ENCODE measurements at places on chromosomes 1 and 21.

DNA sequence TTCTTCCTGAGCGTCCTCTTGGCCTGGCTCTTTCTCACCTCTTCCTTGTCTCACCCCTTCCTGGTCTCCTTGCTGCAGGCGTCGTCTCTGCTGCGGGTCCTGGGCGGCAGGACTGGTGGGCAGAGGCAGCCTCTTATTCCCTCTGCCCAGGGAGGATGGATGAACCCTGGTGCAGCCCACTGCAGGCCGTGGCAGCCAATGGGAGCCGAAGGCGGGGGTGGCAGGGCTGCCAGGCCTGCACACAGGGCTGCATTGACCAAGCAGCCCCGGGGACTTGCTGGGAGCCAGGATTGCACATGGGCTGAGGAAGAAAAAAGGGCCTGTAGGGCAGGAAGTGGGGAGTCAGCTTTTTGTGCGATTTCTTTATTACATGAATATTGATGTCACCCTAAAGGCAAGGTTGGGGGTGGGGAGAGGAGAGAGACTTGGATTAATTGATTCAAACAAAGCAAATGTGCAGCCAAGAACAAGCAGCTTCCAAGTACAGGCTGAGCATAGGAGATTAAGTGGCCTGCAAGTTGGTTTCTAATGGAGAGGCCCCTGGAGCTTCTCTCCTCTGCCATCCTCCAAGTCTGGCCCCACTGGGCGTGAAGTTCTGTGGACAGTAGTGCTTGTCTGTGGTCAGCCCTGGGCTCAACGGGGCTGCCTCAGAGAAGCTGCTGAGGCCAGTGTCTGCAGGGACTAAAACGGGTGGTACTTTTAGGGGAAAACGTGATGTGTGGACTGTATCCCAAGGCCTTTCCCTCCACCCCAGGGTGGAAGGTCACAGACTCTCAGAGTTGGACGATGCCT lies at the start of gene S100B:
S100B (minus strand) TSS at position 108 of the 792 bp plus-strand sequence. CDS start 2,667 bp downstream, outside the sequence.
- peak; percentile 73 for DNase-seq

- no peak for DNase-seq
Measured at GRCh38 chr1:239731082-239731748, 344.8 kb downstream of the CHRM3 start.

GRCh38 chr1:200243042-200243437 lies 166.8 kb downstream of the ZNF281 start:
- DNase-seq = peak; percentile 76

DNA sequence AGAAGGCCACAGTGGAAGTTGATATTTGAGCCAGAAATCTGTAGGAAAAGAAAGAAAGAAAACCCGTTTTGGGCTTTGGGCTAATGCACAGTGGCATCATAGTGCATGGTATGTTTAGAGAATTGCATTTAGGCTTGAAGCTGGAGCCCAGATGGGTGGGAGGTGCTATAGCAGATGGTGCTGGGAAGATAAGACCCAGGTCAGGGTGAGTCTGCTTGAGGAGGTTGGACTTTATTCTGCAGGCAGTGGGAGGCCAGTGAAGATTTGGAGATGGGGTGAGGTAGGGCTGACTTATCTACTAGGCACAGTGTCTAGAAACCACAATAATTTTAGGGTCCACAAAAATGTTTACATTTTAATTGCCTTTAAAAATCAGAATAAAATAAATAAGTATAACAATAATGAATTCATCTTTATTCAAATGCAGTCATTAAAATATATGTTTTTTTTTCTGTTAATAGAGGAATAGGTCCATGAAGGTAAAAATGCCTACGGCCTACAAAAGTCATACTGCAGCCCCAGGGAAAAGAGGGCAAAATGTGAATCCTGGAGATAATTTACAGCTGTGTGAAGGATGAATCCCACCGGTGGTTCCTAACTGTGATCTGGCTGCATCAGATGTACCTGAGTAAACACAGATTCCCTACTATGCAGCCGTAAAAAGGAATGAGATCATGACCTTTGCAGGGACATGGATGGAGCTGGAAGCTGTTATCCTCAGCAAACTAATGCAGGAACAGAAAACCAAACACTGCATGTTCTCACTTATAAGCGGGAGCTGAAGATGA lies 8.7 kb downstream of the DNAJC6 start:
- peak; percentile 37 for DNase-seq

DNA sequence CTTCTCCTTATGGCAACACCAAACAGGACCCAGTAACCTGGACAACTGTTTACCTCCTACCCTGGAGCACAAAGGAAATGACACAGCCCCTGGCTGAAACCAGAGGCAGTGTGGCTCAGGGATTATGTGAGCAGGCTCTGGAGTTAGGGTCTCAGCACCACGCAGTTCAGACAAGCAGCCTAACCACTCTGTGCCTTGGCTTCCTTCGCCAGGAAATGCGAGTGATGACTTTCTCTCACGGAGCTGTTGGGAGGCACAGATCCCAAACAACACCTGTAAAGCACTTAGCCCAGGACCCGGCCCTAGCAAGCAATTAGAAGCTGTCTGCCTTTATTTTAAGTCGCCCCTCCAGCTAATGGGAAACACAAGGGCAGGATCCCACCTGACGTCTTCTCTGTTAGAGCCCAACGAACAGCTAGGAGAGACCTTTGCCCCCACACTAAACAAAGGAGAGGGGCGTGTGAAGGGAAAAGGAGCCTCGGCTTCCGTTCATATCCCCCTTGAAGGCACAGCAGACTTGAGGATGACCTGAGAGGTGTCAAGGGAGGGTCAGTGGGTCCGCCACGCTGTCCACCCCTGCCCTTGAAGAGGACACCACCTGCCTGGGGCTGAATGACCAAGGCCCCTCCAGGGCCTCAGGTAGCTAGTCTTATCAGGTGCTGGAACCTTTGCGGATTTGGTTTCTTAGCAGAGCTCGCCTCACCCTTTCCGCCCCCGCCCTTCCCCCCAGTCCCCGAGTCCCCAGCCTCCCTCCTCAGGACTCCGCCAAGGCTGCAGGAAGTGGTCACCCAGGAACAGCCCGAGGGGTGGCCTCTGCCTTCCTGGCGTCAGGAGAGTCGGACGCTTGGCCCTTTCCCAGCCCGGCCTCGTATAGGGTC lies 860 bp downstream of the TMEM63A start:
- no peak for DNase-seq

DNA sequence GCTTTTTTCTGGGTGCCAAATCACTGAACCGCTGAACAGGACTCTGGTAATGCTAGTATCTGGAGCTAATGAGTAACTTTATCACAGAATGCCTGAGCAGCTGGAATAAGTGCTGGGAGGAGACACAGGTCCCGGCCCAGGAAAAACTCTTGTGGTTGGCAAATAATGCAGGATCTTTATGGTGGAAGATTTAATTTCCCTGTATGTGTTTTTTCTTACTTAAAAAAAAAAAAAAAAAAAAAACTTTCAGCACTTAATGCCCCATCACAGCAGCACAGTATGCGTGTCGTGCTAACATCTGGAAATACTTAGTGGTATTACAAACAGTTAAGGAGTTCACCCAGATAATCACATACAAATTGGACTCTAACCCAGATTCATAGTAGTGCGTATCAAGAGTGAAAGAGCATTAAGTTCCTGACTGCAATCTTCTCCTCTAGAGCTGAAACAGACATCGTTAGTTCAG lies 220.7 kb downstream of the TOMM20 start:
- DNase-seq = no peak
